LNCaP clone FGC (cell line): ENCODE measurements at places on chromosomes 1 and 21.

GRCh38 chr1:169196581-169196980 lies 90.1 kb downstream of the ATP1B1 start:
- DNase-seq = no peak

- DNase-seq = no peak
Measured at GRCh38 chr1:236388332-236388731, 5.8 kb upstream of the EDARADD start.

GRCh38 chr1:168865850-168866620 lies 137.0 kb upstream of the DPT start:
- no peak for DNase-seq

GRCh38 chr1:108077991-108078390 lies 113.0 kb upstream of the VAV3 start:
- DNase-seq = no peak

GRCh38 chr1:241828463-241829021 lies 19.5 kb upstream of the EXO1 start:
- no peak for DNase-seq

DNA sequence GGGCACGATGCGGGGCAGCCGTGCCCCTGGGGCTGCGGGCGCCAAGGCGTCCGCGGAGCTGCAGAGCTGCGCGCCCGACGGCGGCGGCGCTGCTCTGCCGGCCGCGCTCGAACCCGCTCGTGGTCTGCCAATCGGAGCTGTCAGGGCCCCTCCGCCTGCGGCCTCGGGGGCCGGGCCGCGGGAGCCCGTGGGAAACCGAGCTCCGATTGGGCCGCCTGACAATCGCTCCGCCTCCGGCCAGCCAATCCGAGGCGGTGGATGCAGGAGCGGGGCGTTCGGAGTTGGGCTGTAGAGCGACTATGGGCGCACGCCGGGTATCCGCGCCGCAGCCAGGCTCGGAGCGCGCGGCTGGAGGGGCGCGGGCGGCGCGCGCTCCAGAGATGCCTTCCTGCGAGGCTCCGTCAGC lies 100.5 kb upstream of the SOD1 start:
- DNase-seq = no peak

GRCh38 chr1:168553680-168554553 lies 10.1 kb upstream of the XCL2 start:
- DNase-seq = no peak

GRCh38 chr1:14345946-14346550 lies 252.4 kb upstream of the KAZN start:
- DNase-seq = no peak

GRCh38 chr1:190252046-190252445 lies 225.6 kb downstream of the BRINP3 start:
- DNase-seq = no peak

GRCh38 chr1:53431805-53432565 lies 27.2 kb upstream of the DMRTB1 start:
- no peak for DNase-seq

GRCh38 chr1:49824261-49824660 lies 199.5 kb downstream of the AGBL4 start:
- DNase-seq = no peak

- no peak for DNase-seq
Measured at GRCh38 chr1:197062692-197063091, 4.4 kb downstream of the F13B start.

GRCh38 chr1:152873495-152873894 lies 4.6 kb upstream of the SMCP start:
- DNase-seq = no peak

DNA sequence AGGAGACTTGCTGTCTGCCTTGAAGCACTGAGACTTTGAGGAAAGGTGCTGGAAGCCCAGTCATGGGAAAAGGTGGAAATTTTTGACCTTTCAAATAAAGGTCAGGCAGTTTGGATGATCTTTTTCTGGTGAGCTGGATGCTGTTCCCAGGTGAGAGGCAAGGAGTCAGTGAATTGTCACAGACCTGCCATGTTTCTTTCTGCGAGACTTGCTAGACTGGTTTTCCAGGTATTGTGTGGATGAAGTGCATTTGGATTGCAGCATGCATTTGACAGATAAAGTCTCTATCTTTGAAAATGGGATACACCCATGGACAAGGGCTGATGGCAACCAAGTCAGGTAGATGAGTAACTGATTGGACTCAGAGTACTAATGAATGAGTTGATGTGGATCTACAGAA lies 65.7 kb upstream of the NHLH2 start:
- peak; percentile 40 for DNase-seq

GRCh38 chr1:53394306-53394705 lies 64.9 kb upstream of the DMRTB1 start:
- DNase-seq = no peak

GRCh38 chr1:16938351-16939321 lies 16.9 kb downstream of the CROCC start:
- no peak for DNase-seq

DNA sequence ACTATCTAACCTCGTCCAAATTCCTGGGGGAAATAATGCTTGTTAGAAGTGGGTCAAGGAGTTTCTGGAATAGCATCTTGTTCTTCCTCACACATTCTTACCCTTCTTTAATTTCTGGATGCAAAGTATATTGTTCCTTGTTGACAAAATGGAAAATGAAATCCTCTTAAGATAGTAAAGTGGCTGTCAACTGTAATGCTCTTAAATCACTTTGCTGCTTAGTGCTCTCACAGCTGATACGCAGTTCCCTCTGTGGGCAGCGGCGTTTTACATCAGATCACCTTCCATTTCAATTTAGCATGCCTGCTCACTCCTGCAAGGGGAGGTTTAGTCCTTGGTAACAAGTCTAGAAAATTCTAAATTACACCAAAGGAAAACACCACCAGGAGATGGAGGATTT lies 113.1 kb downstream of the DNM3 start:
- no peak for DNase-seq

DNA sequence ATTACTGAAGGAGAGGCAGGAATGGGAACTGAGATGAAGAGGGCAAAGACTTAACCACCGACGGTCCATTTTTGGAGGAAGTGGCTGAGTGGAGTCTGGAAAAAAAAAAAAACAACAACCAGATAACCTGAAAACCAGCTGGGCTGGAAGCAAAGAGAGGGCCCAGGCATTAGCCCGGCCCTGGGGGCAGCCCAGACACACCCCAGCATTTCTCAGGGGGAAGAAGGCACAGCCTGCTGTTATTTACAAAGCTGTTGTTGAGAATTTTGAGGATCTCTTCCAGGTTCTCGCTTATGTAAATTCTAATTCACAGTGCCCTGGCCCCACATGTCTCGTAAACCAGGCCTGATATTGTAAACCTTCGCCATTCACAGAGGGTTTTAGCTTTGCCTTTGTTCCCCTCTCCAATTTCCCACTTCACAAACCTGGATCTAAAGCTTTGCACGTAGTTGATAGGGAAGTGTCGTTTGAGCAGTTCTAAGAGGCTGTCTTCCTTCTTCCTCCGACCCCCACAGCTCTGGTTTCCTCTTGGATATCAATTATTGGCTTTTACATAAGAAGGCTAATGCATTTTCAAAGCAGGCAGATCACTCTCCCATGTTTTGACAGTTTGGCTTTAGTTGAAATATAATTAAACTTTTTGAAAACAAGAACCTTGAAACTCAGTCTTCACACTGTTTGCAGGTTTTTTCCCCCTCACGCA lies 161.8 kb upstream of the IRF2BP2 start:
- DNase-seq = no peak

DNA sequence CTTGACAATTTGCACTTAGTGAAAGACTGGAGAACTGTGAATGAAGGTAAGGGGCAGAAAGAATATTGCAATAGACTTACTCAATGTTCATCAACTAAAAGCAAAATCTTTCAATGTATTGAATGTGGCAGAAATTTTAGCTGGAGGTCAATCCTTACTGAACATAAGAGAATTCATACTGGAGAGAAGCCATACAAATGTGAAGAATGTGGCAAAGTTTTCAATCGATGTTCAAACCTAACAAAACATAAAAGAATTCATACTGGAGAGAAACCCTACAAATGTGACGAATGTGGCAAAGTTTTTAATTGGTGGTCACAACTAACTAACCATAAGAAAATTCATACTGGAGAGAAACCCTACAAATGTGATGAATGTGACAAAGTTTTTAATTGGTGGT lies 80.7 kb downstream of the JMJD4 start:
- DNase-seq = no peak

GRCh38 chr1:26317612-26318337 lies at the start of gene CD52:
Gene CD52, plus strand, starts transcription at chr1:26317958. Its CDS starts 60 bp downstream, at chr1:26318018.
- DNase-seq = no peak

- DNase-seq = no peak
Measured at GRCh38 chr1:200253774-200254495, 155.9 kb downstream of the ZNF281 start.

DNA sequence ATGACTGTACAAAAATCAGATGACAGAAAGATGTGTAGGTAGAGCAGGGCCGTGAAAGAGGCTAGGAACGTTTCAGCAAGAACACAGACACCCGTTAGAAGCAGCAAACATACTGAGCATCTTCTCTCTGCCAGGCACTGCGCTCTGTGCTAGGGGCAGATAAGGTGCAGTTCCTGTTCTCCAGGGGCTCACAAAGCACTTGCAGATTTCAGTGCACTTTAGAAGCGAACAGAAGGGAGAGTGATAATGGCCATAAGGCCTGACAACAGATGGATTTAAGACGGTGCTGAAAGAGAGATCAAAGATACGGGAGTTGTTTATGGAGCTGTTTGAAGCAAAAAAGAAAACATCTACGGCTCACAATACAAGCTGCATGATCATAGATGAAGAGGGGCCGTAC lies 200.3 kb upstream of the FOXD3 start:
- DNase-seq = no peak

DNA sequence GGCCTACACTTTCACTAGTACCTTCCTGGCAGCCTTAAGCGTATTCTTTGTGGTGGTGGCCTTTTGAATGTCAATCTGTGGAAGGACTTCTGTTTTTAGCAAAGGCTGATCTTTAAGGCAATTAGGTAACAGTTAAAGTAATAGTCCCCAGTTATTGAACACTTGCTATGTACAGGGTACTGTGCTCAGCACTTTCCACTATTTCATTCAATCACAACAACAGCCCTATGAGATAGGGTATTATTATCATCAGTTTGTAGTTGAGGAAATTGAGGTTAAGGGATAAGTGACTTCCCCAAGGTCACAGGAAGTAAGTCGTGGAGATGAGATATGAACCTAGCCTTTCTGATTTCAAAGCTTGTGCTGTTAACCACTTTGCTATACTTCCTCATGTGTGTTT lies 185.7 kb downstream of the ST6GALNAC3 start:
- no peak for DNase-seq

- DNase-seq = no peak
Measured at GRCh38 chr1:207398986-207399385, 55.1 kb upstream of the CR2 start.

DNA sequence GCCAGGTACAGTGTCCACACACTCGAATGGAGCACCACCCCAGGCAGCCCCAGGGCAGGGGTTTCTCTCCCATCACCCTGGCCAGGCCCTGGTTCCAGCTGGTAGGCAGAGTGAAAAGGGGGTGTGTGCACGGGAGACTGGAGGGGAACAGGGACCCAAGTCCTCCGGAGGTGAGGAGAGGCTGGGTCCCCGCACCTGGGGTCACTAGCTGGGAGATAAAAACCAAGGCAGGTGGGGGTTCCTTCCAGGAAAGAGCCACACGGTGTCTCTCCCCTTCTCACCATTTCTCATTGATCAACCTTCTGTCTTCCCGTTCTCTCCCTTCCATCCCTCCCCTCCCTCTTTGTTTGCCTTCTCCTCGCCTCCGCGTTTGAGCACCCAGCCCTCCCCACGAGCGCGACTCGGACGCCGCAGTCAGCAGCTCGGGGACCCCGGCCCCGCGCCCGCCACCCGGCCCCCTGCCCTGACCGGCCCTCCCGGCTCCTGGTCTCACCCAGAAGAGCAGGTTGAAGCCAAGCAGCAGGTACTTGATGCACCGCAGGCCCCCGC lies 358 bp downstream of the TSPAN2 start:
- DNase-seq = no peak

GRCh38 chr1:212242985-212243308 lies 42.3 kb upstream of the PPP2R5A start:
- no peak for DNase-seq

GRCh38 chr1:174989536-174990220 lies 10.1 kb upstream of the CACYBP start:
- no peak for DNase-seq

GRCh38 chr1:32644426-32644825 lies 5.9 kb downstream of the ZBTB8OS start:
- no peak for DNase-seq

DNA sequence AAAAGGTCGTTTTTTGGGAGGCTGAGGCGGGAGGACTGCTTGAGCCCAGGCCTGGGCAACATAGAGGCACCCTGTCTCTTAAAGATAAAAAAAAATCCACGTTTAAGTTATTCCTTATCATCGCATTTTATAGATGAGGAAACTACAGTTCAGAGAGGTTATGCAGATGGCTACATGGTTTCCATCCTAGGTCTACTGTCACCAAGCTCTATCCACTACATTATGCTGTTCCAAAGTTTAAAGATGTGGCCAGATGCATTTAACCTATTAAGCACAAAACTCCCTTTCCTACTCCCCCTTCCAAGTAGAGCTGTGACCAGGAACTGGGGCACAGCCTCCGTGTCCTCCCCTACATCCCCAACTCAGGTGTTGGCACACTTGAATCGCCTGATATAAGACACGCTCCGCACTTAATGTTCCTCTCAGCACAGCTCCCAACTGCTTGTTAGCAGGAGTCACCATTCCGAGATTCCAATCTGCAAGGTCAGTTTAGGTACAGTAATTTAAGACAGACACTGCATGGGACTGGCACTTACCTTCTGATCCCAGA lies 1.3 kb downstream of the TAF5L start:
- DNase-seq = no peak

DNA sequence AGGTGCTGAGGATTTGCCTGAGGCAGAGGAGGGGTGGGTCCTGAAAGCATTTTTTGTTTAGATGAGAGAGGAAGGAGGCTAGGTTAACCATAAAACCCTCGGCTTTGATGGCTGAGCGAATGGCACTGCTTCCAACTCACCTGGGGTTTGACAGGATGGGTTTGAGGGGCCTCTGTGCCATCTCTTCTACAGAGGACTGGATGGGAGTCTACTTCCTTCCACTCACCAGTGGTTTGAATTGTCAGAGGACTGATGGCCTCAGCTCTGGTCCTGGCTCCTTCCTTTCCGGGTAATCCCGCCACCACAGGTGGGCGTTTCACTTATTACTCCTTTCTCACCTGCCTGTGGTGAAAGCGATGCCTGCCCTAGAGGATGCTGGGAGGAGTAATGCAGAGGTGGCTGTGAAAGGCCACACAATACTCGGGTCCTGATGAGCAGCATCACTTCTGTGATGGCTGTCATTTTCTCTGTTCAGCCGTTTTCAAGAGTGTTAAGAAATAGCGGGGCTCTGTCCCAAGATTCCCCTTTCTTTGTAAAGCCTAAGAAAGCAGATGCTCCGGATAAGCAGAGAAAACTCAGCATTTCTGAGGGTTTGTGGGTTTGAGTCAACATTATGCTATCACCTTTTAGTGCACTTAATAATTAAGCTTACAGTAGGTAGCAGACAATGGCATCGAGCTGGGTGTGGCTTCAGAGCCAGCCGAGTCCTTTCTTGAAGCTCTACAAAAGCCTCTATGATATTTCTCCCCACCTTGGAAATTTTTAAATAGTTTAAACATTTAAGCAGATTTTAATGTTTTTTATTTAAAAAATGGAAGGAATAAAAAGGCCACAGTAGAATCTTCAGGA lies 220.7 kb downstream of the HLX start:
- DNase-seq = no peak

- DNase-seq = no peak
Measured at GRCh38 chr1:27090911-27091310, 64.0 kb downstream of the SLC9A1 start.

GRCh38 chr1:20685099-20685662 lies 24.0 kb upstream of the DDOST start:
- no peak for DNase-seq
